BJ (cell line): ENCODE measurements at places on chromosomes 6 and 20. TPM values are rescaled to one million over a fixed set of nuclear protein-coding genes. Genes with fewer than 3 reads are reported as not detected.

DNA sequence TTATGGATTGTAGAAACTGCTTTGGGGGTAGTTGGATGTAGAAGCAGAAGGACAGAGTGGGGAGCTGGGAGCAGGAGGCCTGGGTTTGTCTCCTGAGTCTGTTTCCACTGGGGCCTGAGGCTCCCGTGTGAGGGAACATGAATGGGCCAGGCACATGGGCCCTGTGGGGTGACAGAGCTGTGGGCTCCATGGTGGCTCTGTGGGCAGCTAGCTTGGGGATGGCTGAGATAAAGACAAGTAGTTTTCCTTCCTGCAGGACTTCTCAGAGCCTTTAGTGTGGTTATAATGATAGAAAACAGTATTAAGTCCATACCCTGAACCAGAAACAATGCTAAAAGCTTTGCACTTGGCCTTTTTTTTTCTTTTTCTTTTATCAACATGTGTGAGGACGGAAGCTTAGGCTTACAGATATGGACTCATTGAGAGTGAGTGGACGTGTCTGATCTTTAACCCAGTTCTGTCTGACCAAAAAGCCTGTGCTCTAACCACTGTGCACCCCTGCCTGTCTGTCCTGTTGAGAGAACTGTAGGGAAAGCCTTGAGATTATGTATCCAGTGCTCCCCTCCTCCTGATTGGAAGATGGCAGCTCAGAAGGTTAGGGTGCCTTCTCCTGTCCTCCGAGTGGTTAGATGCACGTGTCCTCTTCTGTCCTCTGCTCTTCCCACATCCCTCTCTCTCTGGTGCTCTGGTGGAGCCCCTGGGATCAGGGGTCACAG is 98.3 kb downstream of the CDH26 start:
- DNase-seq, result no peak

- no peak for DNase-seq
These were observed 46.7 kb downstream of the SRC start for GRCh38 chr20:37392441-37393195.

DNA sequence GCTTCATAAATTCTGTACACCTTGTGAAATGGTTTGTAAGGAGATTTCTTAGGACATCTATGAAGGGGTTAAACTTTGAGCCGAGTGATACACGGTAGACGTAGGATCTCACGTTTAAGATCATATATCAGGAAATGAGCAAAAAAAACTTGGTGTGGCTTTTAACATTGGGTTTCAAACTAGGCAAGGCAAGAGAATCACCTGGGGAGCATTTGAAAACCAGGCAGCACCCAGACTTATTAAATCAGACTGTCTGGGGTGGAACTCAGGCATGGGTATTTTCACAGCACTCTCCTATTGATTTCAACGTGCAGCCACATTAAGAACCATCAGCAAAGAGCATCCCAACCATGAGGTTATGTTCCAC is 26.4 kb downstream of the LY86 start:
- no peak for DNase-seq

- no peak for DNase-seq
These were observed 92.8 kb downstream of the ARID1B start for GRCh38 chr6:156869980-156870398.

- DNase-seq, result peak; percentile 87
These were observed 81.9 kb downstream of the ZMYND8 start for GRCh38 chr20:47274401-47275108.

- no peak for DNase-seq
These were observed 42.6 kb upstream of the SUPT3H start for GRCh38 chr6:45420083-45420908.

GRCh38 chr6:31740397-31741223 is 805 bp downstream of the MSH5 start:
- no peak for DNase-seq

DNA sequence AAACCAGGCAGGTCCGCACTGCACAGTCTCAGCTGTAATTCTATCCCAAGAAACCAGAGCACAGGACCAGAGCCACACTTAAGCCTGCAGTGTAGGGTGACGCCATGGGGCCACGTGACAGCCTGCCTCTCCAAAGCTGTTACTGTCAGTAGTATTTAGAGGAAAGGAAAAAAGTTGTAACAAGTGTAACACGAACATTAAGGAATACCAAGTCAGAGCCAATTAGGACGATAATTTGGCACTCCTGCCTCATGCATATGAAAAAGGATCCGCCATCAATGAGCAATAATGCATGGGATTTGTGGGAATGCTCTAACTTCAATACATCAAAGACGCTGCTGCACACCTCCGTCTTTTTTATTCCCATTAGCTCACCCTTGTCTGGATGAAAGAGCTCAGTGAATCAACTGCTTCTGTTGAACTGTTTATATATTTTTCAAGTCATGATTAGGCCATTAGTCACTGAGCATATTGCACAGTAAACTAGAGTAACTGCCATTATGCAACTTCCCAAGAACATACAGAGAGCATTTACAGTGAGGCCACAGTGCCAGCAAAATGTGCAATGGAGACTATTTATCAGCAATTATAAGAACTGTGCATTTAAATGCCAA is 79.9 kb downstream of the ATXN1 start:
- DNase-seq, result peak; percentile 74

- DNase-seq, result no peak
These were observed 29.8 kb upstream of the AHI1 start for GRCh38 chr6:135527116-135527959.

DNA sequence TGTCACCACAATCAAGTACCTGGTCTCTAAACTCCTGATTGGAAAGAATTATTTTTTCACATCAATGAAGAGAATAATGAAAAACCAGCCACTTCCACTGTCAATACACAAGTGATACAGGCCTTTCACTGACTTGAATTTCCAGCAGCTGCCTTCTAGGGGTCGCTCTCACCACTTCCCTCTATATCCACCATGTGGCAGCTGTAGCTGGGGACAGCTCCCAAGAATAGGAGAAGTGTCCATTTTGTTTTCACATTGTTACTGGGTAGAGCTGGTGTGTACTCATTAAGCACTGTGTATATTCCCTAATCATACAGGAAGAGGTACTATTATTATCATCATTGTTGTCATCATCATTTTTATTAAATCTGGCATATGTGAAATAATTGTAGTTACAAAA is 438.4 kb upstream of the SPTLC3 start:
- DNase-seq, result no peak

TGM3 gene
- not detected in 2 replicates for polyA plus RNA-seq

SNAI1 gene
- 3.6 and 6.5 TPM in 2 replicates for polyA plus RNA-seq

PXDC1 gene
- polyA plus RNA-seq, result 24.0 and 25.1 TPM in 2 replicates

SLC25A27 gene
- polyA plus RNA-seq, result 1.6 and 3.9 TPM in 2 replicates

C6orf120 gene
- polyA plus RNA-seq, result 13.2 and 21.4 TPM in 2 replicates

CGA gene
- 2.5 and 2.6 TPM in 2 replicates for polyA plus RNA-seq

SCAF8 gene
- 13.1 and 18.4 TPM in 2 replicates for polyA plus RNA-seq
